ENCODE measurements at places on chromosomes 1 and 21.

- DNase-seq: no peak
These were observed 38.3 kb downstream of the ZC3H11B start for GRCh38 chr1:219574484-219575087.

DNA sequence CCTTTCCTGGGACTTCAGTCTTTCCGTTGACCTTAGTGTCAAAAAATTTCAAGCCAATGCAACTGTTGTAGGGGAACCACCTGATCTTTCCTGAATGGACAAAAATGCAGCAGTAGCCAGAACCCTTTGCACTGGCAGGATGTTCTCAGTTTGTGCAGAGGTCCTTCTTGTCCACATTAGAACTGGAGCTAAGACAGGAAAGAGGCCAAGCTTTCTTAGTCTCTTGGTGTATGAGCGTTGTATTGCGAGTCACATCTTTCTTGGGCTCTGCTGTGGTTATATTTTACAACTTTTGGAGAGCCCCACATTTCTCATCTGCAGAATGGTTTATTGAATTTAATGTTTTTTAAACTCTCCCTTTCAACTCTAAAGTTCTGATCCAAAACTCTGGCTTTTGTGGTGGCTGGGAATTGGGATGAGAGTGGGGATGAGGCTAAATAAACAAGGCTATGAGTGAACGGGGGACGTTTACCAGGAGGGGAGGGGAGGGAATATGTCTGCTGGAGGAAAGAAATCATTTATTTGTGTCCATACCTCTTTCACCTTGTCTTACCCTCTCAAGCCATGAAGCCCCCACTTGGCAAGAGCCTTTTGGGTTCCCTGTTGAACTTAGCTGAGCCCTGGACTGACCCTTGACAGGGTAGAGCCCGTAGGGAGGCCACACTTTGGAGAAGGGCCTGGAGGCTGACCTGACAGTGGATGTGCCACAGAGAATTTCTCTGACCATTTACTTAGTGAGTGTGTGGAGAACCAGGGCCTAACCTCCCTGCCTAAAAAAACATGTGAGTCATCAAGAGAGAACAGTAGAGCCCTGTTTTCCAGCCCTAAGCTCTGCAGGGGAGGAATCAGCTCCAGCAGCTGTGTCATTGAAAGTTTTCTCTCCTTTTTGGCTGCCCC is 586 bp downstream of the CHI3L2 start:
- DNase-seq: peak; percentile 47

DNA sequence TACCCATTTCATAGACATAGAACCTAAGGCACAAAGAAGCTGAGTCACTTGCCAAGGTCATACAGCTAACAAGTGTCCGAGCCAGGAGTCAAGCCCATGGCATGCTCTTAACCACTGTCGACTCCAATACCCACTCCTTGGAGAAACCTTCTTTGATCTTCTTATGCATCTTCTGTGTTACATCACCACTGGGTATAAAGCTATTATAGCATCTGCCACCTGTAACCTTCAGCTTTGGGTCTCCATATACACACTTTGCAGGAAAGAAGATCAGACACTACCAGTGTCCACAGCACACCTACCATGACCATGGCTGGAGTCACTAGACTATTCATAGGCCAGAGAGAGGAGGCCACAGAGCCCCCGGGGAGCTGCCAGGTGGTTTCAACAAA is 29.1 kb downstream of the GPA33 start:
- DNase-seq: no peak

DNA sequence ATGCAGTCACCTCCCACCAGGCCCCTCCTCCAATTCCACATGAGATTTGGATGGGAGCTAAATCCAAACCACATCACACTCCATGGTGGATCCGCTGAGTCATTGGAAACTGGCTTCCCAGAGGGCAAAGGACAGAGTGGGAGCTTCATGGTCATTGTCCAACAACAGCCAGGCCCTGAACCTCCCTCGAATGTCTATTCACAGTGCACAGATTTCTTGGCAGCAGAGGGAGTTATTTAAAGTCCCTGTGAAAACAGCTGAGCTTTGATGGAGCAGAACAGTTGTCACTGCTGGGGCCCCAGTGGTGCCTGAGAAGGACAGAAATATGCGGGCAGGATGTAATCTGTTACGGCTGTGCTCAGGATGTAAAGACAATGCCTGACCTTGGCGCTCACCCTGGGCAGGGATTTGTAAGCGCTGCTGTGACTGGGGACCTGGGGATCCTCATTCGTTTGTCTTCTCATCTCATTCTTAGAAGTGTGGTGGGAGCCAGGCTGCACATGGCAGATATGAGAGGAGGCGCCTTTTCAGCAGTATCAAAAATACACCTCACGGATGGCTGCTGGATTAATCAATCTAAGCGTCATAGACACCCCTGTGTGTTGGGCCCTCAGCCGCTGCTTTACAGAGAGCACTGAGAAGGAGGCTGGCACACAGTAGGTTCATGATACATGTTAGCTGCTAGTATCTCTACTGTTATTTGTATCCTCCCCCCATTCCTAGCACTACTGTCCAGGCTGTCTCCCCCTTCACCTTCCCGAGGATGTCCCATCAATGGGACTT is 439.4 kb downstream of the PTPRU start:
- DNase-seq: no peak

DNA sequence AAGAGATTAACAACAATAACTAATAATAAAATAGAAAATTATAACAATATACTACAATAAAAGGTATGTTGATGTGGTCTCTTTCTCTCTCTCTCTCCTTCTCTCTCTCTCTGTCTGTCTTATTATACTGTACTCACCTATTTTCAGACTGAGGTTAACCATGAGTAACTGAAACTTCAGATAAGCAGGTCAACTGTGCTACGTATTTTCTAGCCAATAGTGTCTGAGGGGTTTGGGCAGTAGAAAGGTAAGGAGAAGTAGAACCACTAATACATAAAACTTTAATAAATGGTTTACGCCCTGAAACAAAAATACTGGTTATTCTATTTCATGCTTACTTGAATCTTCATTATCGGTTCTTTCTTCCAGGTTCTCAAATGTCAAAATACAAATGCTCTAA is 71.0 kb upstream of the LRRC53 start:
- no peak for DNase-seq

DNA sequence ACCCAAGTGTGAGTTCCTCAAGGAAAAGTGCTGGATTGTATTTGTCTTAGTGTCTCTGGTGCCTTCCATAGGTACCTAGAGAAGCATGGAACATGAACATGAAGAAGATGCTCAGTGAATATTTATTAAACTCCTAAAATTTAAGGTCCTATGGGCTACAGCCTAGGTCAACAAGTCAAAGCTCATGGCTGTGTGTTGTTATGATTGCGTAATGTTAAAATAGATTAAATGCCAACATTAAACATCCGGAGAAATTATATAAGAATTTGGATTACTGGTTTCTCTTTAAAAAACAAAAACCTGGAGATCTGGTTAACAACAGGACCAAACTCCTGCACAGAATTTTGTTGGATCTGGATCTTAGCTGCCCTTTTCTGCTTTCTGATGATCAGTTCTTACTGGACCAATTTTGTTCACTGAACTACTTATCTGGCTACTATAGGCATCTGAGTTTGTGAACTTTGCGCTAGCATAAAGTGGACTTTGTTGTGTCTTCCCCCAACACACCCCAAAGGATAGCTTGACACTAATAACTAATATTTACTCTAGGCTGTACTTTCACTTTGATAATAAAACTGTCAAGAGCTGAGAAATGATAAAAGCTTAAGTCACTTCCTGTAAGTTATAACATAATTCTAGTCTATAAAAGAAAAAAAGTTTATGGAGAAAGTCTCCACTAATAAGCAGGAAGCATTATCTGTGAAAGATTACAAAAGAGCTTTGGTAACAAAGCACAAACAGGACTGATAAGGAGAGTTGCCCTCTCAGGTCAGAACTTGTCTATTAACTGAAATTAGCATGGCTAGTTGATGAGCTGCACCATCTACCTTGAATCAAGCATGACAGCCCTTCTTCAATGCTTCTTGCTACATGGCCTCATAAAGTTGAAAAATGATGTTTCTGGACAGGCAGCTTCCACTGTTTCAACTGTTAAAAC is 20.7 kb downstream of the F5 start:
- no peak for DNase-seq

DNA sequence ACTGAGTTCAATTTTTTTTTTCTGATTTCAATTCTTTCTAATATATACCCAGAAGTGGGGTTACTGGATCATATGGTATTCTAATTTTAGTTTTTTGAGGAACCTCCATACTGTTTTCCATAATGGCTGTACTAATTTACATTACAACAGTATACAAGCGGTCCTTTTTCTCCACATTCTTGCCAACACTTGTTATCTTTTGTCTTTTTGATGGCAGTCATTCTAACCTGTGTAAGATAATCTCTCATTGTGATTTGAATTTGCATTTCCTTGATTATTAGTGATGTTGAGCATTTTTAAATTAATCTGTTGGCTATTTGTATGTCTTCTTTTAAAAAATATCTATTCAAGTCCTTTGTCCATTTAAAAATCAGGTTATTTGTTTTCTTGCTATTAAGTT is 21.1 kb upstream of the TBX19 start:
- DNase-seq: no peak

DNA sequence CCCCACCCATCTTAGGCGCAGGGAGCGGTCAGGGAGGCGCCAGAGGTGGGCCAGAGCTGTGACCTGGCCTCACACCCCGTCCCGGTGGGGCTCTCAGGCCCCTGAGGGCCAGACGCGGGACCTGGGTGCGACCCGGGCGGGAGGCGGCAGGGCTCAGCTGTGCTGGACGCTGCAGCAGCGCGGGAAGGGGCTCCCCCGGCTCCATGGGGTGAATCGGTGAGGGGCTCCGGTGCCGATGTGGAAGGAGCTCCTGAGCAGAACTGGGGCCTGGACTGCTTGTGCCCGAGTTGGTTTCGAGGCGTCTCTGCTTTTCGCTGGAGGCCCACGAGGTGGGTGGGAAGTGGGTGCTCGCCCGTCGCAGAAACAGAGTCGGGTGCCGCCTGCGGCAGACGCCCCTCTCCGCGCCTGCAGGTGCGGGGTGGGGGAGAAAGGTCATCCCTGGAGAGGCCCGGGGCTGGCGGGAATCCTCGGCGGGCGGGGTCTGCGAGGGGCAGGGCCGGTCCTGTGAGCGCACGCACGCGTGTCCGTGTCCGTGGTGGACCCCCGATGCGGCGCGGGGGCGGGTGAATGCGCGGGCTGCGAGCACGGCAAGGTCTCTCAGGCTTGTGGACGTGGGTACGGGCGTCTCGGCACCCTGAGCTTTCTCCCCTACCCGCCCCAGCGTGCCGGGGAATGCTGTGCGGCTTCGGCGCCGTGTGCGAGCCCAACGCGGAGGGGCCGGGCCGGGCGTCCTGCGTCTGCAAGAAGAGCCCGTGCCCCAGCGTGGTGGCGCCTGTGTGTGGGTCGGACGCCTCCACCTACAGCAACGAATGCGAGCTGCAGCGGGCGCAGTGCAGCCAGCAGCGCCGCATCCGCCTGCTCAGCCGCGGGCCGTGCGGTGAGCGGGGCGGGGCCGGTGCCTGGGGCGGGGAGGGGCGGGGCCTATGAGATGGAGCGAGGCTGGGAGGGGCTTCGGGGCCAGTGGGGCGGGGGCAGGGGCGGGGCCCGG is 20.4 kb downstream of the AGRN start:
- DNase-seq: no peak

DNA sequence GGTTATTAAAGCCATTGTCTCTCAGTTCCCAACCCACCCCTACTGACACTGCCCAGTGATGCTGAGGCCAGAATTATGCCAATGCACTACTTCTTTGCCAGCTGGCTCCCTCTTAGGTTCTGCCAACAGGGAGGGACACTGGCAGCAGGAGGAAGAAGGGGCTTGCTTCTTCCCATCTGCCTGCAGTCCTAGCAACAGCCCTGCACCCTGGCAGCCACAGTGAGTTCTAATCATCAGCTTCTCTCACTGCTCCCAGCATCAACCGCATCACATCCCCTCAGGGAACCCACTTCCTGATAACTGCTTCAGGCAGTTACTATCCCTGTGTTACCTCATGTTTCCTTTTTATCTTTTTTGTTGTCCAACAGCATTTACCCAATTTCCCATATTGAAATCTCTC is 86.2 kb downstream of the UBR4 start:
- DNase-seq: no peak

DNA sequence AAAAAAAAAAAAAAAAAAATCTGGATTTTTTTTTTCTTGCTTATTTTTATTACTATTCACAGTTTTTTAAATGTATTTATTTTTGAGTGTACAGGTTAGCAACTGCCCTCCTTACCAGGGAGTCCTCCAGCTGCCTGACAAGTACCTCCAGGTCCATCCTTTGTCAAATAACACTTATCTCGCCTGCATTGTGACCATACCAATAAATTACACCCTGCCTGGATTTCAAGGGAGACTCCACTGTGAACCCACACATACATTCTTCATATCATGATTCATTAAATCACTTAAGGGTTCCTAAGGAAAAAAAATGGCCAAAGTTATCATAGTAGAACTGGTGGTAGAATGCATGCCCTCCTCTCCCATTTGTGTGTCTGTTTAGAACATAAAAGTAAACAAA is 38.4 kb downstream of the EEIG2 start:
- DNase-seq: no peak

- no peak for DNase-seq
These were observed 49.2 kb downstream of the UMODL1 start for GRCh38 chr21:42120101-42120902.

GRCh38 chr1:39757501-39757900 is 13.6 kb downstream of the OXCT2 start:
- DNase-seq: no peak

DNA sequence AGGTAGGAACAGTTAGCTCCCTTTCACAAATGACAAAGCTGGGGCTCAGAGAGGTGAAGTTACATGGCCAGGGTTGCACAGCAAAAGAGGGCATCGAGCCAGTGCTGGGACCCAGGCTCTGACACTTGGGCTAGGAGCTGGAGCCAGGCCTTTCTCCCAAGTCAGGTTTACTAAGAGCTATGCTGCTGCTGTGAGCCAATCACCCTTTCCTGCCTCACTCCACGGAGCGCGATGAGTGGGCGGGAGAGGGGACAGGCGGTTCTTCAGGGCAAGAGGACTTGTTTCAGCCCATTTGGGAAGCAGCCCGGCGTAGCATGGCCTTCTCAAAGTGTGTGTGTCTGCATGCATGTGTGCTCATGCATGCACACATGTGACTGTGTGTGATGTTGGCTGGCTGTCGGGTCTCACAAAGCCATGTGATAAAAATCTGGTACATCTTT is 10.6 kb downstream of the ID3 start:
- DNase-seq: no peak

DNA sequence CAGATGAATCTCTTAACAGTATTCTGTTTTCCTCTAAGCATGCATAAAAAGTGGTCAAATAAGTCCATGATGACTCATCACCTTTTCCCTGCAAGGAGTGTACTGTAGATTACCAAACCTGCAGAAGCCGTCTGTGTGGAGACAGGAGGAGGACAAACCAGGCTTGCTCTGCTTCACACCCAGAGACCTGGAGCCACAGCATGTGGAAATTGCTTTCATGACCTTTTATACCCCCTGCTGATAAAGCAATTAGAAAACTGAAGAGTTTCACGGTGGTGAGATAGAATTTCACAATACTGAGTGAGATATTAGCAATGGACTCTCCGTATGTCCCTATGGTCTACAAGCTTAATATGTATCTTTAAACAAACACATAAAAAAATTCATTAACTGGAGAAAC is 9.4 kb downstream of the CORT start:
- DNase-seq: peak; percentile 72

GRCh38 chr1:84013708-84014107 is 14.8 kb upstream of the TTLL7 start:
- no peak for DNase-seq

GRCh38 chr1:241424480-241424971 is 67.5 kb upstream of the RGS7 start:
- DNase-seq: no peak

GRCh38 chr1:1922956-1923833 is 4.1 kb upstream of the TMEM52 start:
- DNase-seq: no peak

GRCh38 chr1:27616441-27616840 is 12.5 kb upstream of the AHDC1 start:
- DNase-seq: no peak

Data from ACHN (cell line).